ENCODE measurements at places on chromosomes 1 and 21.

- DNase-seq, result no peak
Measured at GRCh38 chr1:48667782-48668181, 108.9 kb downstream of the BEND5 start.

GRCh38 chr21:29360799-29361765, 62.4 kb downstream of the BACH1 start:
- peak; percentile 34 for DNase-seq

DNA sequence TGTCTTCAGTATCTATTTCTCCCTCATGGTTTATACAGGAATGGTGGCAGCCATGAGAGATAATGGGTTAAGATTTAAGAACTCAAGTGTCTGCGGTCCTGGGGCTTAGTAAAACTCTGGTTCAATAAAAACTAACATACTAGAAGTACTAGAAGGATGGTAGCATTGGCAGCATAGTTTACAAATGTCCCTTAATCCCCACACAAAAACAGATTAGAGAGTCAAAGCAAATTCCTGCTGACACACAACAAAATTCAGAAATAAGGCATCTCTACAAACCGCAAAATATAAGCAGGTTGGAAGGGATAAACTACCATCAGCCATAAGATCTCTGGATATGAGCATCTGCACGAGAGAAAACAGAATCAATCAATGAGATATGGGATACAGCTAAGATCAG, 234.4 kb downstream of the RERE start:
- no peak for DNase-seq

- no peak for DNase-seq
Measured at GRCh38 chr1:4931486-4931885, 277.1 kb downstream of the AJAP1 start.

GRCh38 chr1:11761988-11762406, at the start of gene C1orf167:
Gene C1orf167, plus strand, starts transcription at chr1:11762193. Its CDS starts 2,208 bp downstream, at chr1:11764401.
- DNase-seq, result peak; percentile 46

Data from hematopoietic multipotent progenitor cell treated with erythropoietin and hydrocortisone succinate and interleukin-3 and kit ligand, for 15 days (in vitro differentiated cells).